ENCODE measurements at places on chromosomes 11 and 22.

DNA sequence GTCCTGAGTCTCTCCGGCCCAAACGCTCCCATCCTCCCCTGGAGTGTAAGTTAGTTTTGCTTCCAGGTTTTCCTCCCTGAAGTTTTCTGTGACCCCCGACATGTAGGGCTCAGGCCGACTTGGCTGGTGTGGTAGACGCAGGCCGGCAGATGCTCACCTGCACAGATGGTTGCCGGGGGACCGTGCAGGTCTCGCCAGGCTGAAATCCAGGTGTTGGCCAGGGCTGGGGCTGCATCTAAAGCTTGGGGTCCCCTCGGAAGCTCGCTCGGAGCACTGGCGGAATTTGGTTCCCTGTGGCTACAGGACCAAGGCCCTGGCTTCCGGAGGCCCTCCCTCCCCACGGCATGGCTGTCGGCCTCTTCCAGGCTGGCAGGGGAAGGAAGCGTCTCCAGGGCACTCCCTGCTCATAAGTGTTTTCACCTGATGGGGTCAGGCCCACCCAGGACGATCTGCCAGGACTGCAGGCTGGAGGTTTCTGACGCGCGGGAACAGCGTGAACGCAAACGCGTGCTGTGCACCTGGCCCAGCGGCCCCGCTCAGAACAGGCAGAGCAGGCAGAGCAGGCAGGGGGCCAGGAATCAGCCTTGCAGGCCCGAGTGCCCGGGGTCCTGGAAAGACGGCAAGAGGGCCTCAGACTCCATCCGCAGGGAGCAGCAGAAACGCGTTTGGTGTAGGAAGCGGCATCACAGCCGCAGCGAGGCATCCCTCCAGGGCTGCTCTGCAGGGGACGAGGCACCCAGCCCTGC lies 258.2 kb downstream of the BRD1 start:
- no peak for DNase-seq

GRCh38 chr11:128515826-128516778 lies 71.3 kb downstream of the ETS1 start:
- peak; percentile 47 for DNase-seq

DNA sequence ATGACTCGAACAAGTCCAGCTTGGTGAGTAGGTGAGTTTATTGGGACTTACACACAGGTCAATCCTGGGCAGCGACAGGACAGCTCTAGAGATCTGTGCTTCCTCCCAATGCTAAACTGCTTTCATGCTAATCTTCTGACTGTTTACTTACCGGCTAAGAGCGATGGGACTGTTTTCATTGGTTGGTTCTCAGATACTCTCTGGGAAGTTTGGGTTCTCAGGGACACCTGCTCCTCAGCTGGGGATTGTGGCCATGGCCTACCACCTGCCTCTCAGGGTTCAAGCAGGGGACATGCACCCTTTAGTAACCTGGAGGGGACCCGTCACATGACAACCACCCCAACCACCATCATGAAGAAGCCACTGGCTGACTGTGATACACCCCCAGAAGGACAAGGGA lies 13.1 kb downstream of the APOL2 start:
- no peak for DNase-seq

GRCh38 chr11:125313271-125314219 lies 149.0 kb downstream of the PKNOX2 start:
- peak; percentile 5 for DNase-seq

DNA sequence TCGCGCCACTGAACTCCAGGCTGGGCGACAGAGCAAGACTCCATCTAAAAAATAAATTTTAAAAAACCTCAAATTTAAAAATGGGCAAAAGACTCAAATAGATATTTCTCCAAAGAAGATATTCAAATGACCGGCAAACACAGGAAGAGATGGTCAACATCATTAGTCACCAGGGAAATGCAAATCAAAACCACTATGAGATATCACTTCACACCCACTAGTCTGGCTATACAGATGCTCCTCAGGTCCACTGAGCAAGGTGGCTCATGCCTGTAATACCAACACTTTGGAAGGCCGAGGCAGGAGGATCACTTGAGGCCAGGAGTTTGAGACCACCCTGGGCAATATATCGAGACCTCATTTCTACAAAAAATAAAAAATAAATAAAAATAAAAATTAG lies 43.3 kb upstream of the SLC35C1 start:
- no peak for DNase-seq

- DNase-seq = peak; percentile 16
Measured at GRCh38 chr11:17014833-17015626, 816 bp upstream of the PLEKHA7 start.

GRCh38 chr22:22843848-22844247 lies 43.8 kb upstream of the IGLL5 start:
- no peak for DNase-seq

DNA sequence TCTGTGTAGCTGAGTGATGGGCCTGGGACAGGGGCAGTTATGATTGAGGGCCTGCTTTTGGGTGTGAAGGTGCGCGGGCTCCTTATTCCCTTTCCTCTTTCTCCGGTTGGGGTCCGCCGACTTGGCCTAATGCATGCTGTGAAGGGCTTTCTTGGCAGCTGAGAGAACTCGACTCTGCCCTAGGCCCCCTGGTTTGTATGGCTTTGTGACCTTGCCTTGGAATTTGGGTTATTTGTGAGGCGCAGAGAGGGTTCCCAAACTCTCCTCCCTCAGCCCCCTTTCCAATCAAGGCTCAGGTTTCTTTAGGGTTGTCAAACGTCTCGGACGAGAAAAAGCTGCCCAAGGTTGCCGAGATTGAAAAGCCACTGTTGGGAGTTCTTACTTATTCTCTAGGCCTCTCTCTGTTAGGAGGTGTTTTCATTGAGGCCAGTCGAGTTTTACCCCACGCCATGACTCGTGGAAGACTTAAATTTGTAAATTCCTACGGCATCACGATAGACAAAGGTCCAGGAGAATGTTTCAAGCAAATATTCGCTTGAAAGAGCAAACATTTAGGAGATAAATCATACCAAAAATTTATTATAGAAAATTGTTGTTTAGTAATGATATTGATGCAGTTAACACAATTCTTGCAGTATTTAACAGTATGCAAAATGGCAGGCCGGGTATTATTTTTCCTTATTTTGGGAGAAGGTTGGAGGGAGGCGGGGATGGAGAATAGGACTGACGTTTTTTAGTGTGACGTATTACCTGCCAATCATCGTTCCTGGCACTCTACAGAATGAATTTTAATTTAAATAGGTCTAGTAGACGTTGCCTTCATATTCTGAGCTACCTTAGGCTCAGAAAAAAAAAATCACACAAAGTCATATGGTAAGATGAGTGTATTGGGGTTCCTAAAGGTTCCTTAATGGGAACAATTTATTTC lies 689 bp downstream of the PDHX start:
- no peak for DNase-seq

DNA sequence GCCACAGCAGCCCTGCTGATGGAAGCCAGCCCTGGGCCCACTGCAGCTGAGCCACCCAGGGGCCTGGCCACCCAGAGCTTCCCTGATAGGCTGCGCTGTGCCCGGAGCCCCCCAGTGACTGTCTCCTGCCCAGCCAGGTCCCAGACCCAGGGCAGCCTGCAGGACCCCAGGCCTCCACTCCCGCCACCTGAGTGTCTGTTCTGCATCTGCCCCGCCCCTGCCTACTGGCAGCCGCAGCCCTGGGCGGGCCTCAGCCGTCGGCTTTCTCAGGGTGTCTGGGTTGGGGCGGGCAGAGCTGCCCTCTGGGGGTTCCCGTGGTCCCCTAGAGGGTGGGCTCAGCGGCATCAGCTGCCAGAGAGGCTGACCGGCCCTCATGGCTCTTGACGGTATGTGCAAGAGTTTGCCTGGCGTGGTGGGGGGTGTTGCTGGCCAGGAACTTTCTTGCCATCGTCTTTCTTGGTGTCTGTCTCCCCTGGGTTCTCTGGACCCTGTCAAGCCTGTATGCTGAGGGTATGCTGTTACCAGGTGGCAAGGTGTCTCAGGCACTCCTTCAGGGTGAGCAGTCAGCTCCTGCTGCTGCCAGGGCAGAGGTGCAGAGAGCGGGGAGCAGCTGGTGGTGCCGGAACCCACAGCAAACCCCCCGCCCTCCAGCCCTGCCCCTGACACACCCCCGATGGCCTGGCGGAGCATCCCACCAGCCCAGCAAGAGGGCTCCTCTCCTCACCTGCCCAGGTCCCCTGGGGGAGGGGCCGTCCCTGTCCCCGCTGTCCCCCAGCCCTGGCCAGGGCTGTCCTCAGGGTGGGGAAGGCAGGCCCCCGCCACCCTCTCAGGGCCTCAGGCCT lies 12.2 kb upstream of the PIM3 start:
- no peak for DNase-seq

DNA sequence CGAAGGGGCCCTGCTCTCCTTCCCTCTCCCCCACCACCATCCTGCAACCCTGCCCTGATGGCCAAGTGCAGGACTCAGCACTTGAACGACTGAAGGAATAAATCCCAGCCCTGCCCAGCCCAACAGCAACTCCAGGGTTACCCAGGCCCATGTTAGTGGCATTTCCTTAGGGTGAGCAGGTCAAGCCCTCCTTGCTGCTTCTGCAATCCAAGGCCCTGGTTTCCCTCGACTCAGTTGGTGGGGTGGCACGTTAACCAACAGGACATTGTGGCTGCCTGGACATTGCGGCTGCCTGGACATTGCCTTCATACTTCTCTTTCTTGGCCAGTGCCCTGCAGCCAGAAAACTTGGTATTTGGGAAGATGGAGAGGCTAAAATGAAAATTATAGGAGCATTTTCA lies 141.4 kb downstream of the TRIM29 start:
- DNase-seq = no peak

GRCh38 chr11:69716891-69717747 lies 13.3 kb upstream of the FGF19 start:
- DNase-seq = no peak

- peak; percentile 16 for DNase-seq
Measured at GRCh38 chr11:10622957-10623791, 54.7 kb upstream of the LYVE1 start.

DNA sequence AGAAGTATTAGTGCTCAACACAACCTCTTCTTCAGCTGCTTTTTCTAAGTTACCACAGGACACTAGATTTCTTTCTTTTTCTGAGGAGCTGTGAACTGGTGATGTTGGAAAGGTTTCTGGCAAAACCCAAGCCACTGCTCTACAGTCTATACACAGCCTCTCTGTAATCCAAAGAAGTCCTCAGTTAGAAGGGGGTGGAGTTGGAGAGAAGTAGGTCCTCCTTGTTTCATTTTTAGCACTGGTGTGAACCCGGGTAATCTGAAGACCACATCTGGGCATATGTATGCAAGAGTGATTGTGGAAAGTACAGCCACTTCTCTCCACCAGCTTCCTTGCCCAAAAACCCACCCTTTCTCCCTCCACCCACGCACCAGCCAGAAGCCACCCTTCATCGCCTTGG lies 1168.1 kb downstream of the LRRC4C start:
- DNase-seq = no peak

GRCh38 chr22:47564651-47565434 lies 802.4 kb downstream of the TBC1D22A start:
- no peak for DNase-seq

- no peak for DNase-seq
Measured at GRCh38 chr11:59671471-59671870, 2.6 kb upstream of the PATL1 start.

DNA sequence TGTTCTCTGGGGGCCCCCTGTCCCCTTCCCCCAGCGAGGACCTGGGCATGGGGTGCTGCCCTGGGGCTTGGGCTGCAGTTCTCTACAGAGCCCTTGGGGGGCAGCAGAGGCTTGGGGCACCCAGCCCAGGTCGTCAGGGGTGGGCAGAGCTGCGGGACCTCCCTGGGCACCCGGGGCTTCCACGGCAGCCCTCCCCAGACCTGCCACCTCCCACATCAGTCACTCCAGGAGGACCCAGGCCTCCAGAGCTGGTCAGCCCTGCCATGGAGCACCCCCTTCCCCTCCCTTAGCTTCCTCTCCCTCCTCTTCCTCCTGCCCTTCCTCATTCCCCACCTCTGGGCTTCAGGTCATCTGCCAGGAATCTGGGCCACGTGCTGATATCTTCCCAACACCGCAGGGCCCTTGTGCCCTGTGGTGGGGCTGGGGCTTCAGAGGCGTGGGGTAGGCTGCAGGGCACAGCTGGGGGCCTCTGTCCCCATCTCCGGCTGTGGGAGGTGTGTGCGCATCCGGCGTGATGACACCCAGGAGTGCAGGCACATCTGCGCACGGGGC lies 5.8 kb downstream of the TSPAN4 start:
- peak; percentile 71 for DNase-seq

DNA sequence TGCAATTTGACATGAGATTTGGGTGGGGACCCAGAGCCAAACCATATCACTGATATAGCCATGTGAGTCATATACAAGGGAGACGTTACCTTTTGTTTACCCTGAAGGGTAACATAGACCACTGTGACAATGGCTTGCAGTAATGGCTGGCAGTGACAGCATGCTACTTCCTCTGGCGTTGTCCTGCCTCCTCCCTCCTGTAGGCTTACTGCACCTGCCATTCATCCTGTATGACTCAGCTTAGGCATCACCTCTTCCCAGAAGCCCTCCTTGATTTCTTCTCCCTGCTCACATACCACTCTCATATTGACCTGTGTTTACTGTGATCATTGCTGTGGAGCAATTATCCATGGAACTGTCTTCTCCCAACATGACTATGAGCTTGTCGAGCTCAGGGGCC lies 12.0 kb upstream of the PVALB start:
- DNase-seq = no peak

- DNase-seq = peak; percentile 17
Measured at GRCh38 chr11:1453611-1454034, 33.0 kb downstream of the MOB2 start.

- no peak for DNase-seq
Measured at GRCh38 chr11:126123686-126124085, 61.0 kb upstream of the CDON start.

- DNase-seq = peak; percentile 68
Measured at GRCh38 chr22:45336971-45337431, 27.3 kb downstream of the FAM118A start.

- DNase-seq = no peak
Measured at GRCh38 chr22:25672289-25673084, 69.5 kb upstream of the MYO18B start.
